ENCODE measurements at places on chromosomes 4 and X.

DNA sequence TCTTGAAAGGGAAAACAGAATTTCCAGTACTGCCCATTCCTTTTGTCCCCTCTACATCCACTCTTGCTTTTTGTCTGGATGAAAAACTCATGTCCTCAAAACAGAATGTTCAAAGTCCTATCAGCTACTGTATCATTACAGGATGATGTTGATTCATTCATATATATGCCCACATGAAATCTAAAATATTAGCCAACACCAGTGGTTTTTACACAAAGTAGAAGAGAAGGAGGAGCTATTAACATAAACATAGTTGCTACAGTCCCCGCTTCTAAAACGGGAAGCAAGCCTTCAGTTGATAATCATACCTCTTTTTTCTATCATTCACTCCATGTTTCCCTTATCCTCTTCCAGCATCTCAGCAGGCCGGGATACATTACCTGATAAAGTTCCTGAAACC, 7.7 kb upstream of the THOC2 start:
- no peak for DNase-seq

GRCh38 chr4:3042226-3042625, 32.1 kb downstream of the HTT-AS start:
- DNase-seq = no peak

GRCh38 chr4:142523111-142523510, 323.0 kb downstream of the INPP4B start:
- DNase-seq = no peak

- no peak for DNase-seq
These were observed 61.8 kb downstream of the RHOH start for GRCh38 chr4:40258627-40259026.

GRCh38 chr4:87053802-87054767, 119.3 kb downstream of the AFF1 start:
- DNase-seq = no peak

Data from amniotic epithelial cell (primary cell).